ENCODE measurements at places on chromosomes 16 and 17. TPM values are rescaled to one million over a fixed set of nuclear protein-coding genes. Genes with fewer than 3 reads are reported as not detected.

The TEKT1 gene
- total RNA-seq: not detected

The UTS2R gene
- total RNA-seq: not detected

The KRT16 gene
- total RNA-seq: 872 TPM

The NTN3 gene
- not detected for total RNA-seq

The FLCN gene
- 82.0 TPM for total RNA-seq

The CBFA2T3 gene
- total RNA-seq: 2.7 TPM

The PRDM7 gene
- total RNA-seq: not detected

The GGT6 gene
- 9.6 TPM for total RNA-seq

The MRC2 gene
- total RNA-seq: 89.4 TPM

The GAST gene
- total RNA-seq: not detected

The MRPS23 gene
- total RNA-seq: 6.9 TPM

The MRPL28 gene
- 96.5 TPM for total RNA-seq

The SKAP1 gene
- total RNA-seq: 5.6 TPM

The PRR15L gene
- total RNA-seq: 2.2 TPM

The TMEM220 gene
- total RNA-seq: 10.3 TPM

The HOXB1 gene
- total RNA-seq: not detected

The NRN1L gene
- total RNA-seq: not detected

The SLC47A1 gene
- total RNA-seq: 29.7 TPM

The KRT31 gene
- not detected for total RNA-seq

The GJD3 gene
- 12.0 TPM for total RNA-seq

The GPR142 gene
- total RNA-seq: 0.98 TPM

The PDE6G gene
- not detected for total RNA-seq

The DHX58 gene
- total RNA-seq: 8.1 TPM

The ARL4D gene
- total RNA-seq: 35.6 TPM

The CACNG3 gene
- total RNA-seq: not detected

The FBXW10 gene
- total RNA-seq: 0.25 TPM

The TP53TG3F gene
- total RNA-seq: not detected

The ABI3 gene
- total RNA-seq: 11.0 TPM

The AHSP gene
- not detected for total RNA-seq

The NHERF1 gene
- 57.2 TPM for total RNA-seq

The PRAC2 gene
- total RNA-seq: not detected

The DCTPP1 gene
- total RNA-seq: 14.5 TPM

The TEKT5 gene
- total RNA-seq: not detected

The CRISPLD2 gene
- total RNA-seq: 320 TPM

The MT1A gene
- 110 TPM for total RNA-seq

The MYH8 gene
- not detected for total RNA-seq

The CD300E gene
- total RNA-seq: 0.98 TPM

The MAPT gene
- 6.1 TPM for total RNA-seq

The ASGR1 gene
- 2.5 TPM for total RNA-seq

The CRYBA1 gene
- not detected for total RNA-seq

The ANKRD11 gene
- total RNA-seq: 135 TPM

The PABPN1L gene
- total RNA-seq: not detected

The RAB26 gene
- 1.5 TPM for total RNA-seq

The HS3ST3A1 gene
- total RNA-seq: 8.6 TPM

The HYDIN gene
- not detected for total RNA-seq

The TRAF7 gene
- 38.8 TPM for total RNA-seq

The ABCC11 gene
- not detected for total RNA-seq

The ZNF205 gene
- total RNA-seq: 14.2 TPM

The EMP2 gene
- 70.7 TPM for total RNA-seq

The OMG gene
- not detected for total RNA-seq

The SLC13A2 gene
- total RNA-seq: not detected

The CA5A gene
- not detected for total RNA-seq

The CTRL gene
- 3.2 TPM for total RNA-seq

The ATPAF2 gene
- 15.5 TPM for total RNA-seq

The PTRH2 gene
- total RNA-seq: 43.0 TPM

The C16orf92 gene
- total RNA-seq: not detected

The SLC47A2 gene
- total RNA-seq: 0.74 TPM

All from vagina (tissue), 2 donors.